ENCODE measurements at places on chromosomes 6 and 20.

DNA sequence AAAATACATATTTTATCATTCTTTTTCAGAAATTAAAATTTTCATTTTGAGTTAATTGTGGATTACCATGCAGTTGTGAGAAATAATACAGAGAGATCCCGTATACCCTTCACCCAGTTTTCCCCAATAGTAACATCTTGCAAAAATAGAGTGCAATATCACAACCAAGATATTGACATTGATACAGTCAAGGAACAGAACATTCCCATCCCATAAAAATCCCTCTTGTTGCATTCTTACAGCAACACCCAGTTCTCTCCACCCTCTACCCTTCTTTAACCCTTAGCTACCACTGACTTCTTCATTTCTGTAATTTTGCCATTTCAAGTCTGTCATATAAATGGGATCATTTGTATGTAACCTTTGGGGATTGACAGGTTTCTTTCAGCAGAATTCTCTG, 6.9 kb upstream of the AKAP12 start:
- no peak for DNase-seq

- DNase-seq = no peak
Measured at GRCh38 chr6:13005994-13006393, 289.4 kb downstream of the PHACTR1 start.

DNA sequence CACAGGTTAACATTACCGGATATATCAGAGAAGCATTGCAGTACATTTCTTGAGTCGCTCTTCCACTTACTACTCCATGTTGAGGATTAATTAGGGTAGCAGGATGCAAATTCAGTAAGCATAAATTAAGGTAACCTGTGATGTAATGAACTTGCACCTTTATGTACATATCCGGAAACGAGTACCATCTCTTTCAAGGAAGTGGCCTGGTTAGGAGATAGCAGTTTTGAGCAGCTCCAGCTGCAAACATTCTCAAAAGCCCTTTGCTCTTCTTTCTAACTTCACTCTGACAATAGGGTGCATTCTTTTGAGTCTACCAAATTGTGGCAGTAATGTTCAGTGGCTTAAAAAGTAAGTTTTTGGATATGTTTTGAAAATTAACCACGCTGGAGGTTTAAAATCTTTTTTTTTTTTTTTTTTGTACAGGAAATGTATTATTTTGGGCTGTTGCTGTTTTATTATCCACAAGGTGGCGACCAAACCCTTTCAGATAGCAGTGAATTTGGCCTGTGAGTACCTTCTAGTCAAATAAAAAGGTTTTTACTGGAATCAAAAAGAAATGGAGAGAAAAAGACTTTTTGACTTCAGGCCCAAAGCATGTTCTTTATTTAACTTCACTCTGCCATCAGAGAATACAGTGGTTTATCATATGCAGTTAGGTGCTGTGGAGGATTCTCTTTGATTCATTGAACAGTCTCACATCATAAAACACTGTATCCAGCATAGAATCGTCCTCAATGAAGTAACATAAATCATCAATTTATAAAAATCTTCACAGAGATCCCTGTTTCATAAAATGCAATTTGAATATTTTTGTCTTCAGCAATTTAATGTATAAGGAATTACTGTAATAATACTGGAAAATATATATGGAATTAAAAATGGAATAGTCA, 8.9 kb downstream of the FAM217B start:
- DNase-seq = peak; percentile 62

- no peak for DNase-seq
Measured at GRCh38 chr6:123352279-123352678, 284.5 kb downstream of the TRDN start.

DNA sequence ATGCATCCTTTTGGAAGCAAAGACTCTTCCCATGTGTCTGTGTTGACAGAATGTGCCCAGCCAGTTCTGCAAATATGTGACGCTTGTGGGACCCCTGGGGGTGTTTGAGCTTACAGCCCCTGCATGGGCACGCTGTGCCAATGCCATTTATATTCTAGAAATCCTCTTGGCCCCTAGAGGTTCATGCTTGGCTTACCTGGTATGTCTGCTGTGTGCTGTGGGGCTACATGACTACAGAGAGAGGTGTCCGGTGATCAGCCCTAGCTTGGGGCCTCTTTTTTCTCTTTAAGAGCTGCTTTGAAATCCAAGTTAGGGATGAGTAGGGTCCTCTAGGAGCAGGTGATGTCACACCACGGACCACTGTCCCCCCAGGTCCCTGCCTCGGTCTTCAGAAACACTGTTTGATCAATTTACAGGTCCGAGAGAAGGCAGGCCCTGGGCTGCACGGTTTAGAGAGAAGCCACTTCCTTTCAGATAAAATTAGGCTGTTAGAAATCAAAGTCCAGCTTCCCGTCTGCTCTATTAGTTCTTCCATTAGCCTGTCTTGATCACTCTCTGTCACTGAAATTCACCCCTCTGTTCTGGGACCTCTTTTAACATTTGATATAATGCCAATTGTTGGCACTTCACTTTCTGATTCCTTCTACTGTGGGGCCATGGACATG, 26.5 kb downstream of the BCAS4 start:
- no peak for DNase-seq

- no peak for DNase-seq
Measured at GRCh38 chr6:127522714-127523113, 3.6 kb upstream of the MTCL3 start.

DNA sequence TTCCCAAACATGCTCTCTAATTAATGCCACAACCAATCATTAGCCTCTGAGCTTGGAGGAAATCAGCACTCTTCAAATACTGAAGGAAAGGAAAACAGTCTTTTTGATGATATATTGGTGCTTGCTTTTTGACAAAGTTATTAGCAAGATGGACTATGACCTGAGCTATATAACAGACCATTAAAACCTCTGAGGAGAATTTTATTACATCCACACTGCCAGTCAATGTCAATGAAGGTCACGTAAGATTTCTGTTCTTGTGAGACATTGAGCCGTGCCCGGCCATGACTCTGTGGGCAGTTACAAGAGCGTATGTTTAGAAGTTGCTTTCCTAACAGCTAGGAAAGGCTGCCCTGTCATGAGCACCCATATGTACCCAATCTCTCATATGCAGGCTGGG, 659.0 kb downstream of the UTRN start:
- no peak for DNase-seq

DNA sequence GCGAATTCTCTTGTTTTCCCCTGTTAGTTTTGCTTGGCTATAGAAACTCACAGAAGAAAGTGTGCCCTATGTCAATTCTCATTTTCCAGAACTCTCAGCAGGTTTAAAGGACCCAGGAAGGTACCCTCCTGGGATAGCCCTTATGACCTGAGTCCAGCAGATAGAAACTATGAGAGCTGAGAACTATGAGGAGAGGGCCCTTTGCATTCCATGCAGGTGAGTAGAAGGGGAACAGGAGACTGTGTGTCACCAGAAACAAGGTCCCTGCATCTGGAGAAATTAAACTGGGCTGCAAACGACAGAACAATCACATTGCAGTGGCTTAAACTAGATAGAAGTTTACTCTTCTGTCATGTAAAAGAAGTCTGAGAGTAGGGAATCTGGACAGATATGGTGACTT, 35.7 kb upstream of the SCUBE3 start:
- DNase-seq = no peak

GRCh38 chr20:58289143-58289542, 20.4 kb upstream of the RAB22A start:
- DNase-seq = no peak

DNA sequence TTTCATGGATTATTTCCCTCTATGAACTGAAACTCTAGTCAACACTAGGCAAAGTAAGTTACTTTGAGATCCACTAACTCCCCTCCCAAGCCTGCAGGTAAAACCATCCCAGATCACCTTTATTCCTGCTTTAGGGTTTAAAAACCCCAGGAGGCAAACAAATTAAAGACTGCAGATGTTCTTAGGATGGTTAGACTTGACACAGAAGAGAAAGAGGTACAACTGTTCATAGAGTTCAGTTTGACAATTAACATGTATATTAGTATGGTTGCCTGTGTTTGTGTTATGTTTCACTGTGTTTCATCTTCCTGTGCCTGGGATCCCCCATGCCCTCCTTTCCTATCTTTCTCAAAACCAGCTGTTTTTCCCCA, 53.5 kb downstream of the RREB1 start:
- no peak for DNase-seq

- no peak for DNase-seq
Measured at GRCh38 chr20:62493253-62493885, 17.6 kb upstream of the GATA5 start.

DNA sequence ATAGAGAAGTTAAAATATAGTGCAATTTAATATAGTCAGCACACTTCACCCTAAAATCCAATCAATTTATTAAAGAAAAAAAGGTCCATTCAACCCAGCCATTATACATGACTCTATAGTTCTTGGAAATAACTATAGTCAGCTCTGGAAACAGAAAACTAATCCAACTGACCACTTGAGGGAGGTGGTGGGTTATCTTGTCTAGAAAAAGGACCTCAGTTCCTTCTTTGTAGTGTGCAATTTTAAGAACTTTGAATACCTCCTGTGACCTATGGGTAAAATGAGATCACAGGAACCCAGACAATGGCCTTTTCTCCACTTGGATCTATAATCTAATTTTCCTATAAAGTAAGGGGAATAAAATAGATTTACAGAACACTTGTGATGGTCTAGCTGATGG, 163.6 kb upstream of the CENPW start:
- DNase-seq = no peak

DNA sequence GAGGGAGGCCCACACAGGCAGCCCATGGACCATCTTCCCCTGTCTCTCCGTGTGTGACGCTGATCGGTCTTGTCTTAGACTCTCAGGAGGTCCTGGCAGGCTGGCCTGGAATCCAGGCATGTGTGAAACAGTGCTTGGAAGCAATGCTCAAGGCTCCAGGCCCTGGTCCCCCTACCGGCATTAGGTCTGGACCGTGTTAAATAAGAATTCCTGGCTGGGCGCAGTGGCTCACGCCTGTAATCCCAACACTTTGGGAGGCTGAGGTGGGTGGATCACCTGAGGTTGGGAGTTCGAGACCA, 13.0 kb downstream of the IP6K3 start:
- no peak for DNase-seq

Data from activated CD4-positive, alpha-beta T cell treated with anti-CD3 and anti-CD28 coated beads, Interleukin-2, amount 50 U/mL, for 16 hours (primary cell).